Esophagus mucosa (tissue), 1 donor: ENCODE measurements at places on chromosomes 5 and 9.

- ATAC-seq = no peak
Observed at GRCh38 chr9:14245901-14246525, 67.9 kb downstream of the NFIB start.

DNA sequence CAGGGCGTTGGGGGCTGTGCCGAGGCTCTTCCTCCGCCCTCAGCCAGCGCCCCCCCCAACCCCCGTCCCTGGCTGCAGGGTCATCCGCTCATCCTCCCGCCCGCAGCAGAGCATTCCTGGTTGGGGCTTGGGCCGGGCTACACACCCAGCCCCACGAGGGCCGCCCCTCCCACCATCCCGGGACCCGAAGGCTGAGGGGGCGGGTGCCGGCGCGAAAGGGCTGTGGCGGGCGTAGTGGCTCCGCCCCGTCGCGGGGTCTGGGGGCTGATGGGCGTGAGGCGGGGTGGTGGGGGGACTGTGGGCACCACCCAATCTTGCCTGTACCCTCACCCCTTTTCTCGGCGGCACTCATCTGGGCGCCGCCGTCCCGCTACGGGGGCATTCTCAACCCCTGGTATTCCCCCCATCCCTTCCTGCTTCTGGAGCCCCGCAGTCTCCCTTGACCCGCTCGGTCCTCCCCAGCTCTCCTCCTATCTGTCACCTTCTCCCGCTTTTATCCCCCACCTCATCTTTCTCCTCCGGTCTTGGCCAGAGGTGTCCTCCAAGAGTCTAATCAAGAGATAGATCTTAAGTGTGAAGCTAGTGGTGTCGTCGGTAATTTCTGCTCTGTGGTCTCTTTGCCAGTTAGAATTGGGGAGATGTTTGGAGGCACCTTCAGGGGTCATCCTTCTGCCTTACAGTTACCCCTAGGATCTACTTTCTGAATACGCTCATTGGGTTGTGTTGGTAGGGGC is 1.6 kb downstream of the FER start:
- ATAC-seq = peak; percentile 63

GRCh38 chr9:112570671-112571167 is 84.1 kb downstream of the KIAA1958 start:
- ATAC-seq = peak; percentile 35

GRCh38 chr9:133170716-133171115 is 7.0 kb upstream of the GBGT1 start:
- ATAC-seq = no peak

GRCh38 chr5:89847743-89848142 is 561.8 kb downstream of the CETN3 start:
- ATAC-seq = no peak

DNA sequence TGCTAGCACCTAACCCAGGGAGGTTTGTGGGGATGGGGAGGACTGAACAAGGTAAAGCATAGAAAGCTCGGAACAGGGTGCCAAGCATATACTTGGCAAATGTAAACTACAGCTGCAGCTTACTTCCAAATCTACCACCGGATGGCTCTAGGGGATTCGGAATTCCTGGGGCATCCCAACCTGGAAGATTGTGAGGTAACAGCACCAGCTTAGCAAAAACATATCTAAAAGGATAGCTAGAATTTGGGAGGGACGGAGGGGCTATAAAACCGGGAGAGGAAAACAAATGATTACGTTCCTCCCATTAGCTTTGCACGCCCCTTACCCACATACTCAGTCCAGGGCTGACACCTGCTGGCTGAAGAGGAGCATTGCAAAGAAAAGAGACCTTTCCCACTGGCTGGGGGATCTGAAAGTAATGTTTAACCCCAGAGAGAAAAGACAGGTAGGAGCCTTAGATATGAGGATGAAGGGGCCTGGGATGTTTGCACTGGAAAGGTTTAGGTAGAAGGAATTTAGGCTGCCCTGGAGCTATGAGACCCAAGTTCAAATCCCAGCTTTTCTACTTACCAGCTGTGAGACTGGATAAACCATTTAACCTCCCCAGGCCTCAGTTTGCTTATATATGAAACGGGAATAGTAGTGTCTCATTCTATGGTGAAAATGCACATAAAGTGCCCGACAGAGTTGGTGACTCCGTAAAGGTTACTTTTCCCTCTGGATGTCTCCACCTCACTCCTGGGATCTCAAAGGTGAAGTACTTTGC is 73.6 kb downstream of the FAM114A2 start:
- peak; percentile 69 for ATAC-seq

- no peak for ATAC-seq
Observed at GRCh38 chr5:39970117-39970798, 545.5 kb upstream of the DAB2 start.
